ENCODE measurements at places on chromosomes 3 and 15.

- DNase-seq = peak; percentile 22
Measured at GRCh38 chr3:120203016-120203415, 82.0 kb downstream of the GPR156 start.

DNA sequence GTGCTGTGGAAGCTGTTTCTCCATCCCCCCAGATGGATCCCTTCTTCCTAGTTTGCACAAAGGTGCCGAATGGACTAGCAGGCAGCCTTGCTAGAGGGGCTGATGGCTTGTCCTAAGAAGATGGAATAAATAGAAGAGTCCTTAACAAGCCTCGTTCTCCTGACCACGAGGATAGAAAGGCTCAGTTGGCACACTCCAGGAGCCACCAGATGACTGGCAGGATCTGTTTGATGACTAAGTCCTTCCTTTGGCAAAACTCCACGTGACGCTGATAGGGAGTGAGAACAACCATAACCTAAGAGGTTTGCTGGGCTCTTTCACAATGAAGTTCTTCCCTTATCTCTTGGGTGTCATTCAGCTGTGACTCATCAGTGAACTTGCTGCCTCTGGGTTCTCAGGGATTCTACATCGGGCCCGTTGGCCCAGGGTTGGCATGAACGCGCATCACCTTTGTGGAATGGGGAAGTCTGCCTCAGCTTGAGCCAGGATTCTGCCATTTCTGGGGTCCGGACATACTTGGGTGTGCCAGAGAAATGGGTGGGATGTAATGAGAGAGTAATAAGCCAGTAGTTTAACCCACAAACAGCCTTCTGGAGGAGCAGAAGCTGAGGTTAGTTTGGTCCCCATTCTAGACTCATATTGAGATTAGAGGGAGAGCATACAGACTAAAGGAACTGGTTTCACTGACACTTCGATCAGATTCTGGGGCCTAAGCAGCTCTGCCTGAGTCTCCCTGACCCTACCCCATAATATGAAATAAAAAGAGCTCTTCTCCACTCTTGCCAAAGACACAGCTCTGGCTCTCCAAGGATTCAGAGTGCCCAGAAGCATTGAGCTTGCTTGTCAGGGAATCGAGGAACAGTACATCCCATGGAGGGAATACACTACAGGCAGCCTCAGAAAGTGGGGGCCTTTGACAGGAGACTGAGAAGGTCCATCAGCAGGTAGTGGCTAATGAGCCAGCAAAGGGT lies 2.0 kb upstream of the MELTF start:
- peak; percentile 97 for DNase-seq

GRCh38 chr3:172223870-172224269 lies 184.5 kb downstream of the FNDC3B start:
- no peak for DNase-seq

GRCh38 chr3:151248772-151249337 lies 29.5 kb downstream of the P2RY14 start:
- DNase-seq = no peak

DNA sequence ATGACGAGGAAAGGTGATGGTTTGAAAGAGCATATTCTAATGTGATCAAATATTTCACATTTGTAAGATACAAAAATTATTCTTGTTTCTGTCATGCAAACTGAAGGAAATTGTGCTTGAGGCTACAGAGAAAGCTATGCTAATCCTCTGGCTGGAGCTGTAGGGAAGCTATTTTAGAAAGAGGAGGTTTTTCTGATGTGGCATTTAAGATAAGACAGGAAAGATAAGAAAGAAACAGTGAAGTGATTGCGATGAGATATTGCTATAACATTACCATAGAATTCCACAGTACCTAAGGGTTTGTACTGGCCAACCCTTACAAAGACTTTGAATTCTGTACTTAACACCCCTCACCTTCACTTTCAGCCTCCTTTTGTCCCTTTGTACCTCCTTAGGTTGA lies 205.2 kb upstream of the LMCD1 start:
- DNase-seq = no peak

DNA sequence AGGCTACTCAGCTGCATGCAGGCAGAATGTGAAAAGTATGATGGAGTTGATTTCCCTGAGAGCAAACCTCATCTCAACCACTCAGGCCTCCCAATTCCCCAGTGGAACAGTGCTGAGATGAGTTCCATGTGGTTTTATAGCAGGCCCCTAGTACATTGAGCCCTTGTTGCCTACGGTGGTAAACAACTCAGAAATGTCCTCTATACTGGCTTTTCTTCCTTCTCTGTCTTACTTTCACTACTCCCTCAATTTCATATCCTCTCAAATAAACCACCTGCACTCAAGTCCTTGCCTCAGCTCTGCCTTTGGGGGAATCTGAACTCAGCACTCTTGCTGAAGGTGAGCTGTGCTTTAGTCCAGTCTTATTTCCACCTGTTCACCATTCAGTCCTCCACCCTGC lies 399.9 kb downstream of the PDCD6IP start:
- DNase-seq = no peak

GRCh38 chr3:186421946-186422345 lies 59.9 kb upstream of the DGKG start:
- no peak for DNase-seq

DNA sequence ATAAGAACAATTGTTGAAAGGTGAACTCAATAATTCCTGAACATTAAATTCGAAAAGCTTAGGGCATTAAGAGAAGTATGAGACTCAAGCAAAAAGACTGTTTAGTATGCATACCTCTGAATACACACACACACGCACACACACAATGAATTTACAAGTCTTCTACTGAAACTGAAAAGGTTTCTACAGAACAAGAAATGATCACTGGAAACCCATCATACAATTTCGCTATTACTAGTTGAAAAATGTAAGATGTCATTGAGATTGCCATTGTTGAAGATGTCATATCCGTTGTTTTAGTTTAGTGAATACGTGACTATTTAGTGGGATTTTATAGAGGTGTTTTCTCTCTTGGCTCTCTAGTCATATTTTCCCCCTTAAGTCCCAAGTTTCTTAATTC lies 106.8 kb downstream of the FOXB1 start:
- no peak for DNase-seq

DNA sequence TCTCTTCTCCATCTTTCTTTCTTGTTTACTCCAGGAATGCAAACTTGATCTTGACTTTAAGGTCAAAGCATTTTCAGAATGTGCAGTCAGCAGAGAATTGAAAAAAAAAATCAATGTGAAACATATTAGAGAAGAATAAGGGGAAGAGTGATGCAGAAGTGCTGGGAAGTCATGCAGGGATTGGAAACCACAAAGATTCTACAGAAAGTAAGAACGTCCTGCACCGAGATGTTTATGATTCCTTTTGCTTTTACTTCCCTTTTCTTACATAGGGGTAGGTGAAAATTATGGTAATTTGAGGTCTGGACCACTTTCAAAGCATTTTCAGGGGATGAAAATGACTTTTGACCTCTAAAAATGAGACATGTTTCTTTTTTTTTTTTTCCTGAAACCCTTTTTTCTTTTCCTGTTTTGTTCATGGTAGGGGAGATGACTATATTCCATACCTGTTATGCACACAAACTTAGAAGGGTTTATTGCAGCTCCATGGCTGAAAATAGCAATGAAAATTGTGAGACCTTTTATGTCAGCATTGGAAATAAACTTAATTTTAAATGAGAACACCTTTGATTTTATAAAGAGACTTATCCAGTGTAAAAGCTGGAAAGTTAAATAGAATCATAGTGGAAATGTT lies 623.5 kb upstream of the TBL1XR1 start:
- DNase-seq = no peak

GRCh38 chr3:8739757-8740504 lies 6.3 kb downstream of the CAV3 start:
- DNase-seq = peak; percentile 82

DNA sequence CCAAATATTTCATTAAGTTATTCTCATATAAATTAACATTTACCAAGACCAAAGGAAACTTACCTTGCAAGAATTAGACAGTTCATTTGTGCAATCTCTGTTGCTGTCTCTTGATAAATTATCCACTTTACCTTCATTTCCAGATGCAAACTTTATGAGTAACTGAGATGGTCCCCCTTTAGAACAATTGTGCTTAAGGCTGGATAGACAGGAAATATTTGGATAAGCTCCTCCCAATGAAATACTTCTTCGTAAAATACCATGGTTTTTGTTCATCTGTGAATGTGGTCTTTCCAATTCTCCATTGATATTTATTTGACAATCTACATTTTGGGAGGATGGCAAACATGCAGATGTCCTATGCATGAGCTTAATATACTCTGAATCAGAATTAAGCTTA lies 78.2 kb downstream of the NEDD4 start:
- DNase-seq = no peak

DNA sequence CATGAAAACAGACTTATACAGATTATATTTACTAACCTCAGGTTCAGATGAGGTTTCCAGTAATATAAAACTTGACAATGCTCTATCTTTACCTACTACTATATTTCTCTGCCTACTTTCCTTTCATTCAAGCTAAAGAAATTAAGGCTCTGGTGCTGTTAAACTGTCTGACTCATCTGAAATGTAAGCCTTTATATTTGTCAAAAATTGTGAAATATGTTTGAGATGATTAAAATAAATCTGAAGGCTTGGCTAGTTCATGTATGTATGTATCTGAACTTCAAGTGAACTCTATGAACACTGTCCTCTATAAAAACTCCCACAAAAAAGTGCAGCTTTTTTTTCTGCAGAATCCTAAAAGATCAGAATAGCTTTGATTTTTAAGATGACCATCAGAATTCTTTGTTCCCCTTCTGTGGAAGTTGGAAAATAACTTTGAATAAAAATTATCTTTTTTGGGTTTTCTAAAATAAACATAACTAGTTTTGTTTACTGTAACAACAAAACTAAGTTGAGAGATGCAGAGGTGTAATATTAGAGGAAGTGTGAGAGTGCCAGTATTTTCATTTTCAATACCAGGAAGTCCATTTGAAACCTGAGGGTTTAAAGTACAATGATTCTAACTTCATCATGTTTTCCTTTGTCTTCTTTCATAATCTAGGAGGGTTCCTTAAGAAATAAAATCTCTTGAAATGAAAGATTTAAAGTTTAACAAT lies 42.2 kb downstream of the ILDR1 start:
- DNase-seq = no peak

GRCh38 chr15:74383695-74384565 lies 16.5 kb upstream of the CYP11A1 start:
- no peak for DNase-seq

DNA sequence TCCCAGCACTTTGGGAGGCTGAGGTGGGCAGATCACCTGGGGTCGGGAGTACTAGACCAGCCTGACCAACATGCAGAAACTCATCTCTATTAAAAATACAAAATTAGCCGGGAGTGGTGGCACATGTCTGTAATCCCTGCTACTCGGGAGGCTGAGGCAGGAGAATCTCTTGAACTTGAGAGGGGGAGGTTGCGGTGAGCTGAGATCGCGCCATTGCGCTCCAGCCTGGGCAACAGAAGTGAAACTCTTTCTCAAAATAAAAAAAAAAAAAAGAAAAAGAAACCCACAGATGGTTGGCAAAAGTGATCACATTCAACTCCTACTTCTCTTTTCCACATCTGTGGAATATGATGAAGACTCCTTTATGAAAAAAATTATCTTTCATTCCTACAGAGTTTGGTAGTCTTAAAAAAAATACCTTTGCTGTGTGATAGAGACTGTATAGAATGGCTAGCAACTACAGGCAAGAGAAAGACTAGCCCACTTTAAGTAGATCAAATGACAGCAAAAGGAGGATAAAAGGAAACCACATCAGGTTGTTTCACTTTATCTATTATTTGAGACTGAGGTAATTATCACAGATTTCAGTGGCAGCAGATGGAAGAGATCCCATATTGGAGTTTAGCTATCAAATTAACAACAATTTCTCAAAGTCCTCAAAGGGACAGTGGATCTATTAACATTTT lies 172.9 kb upstream of the TSPAN3 start:
- DNase-seq = no peak

- no peak for DNase-seq
Measured at GRCh38 chr3:160126761-160127160, 98.5 kb upstream of the C3orf80 start.

DNA sequence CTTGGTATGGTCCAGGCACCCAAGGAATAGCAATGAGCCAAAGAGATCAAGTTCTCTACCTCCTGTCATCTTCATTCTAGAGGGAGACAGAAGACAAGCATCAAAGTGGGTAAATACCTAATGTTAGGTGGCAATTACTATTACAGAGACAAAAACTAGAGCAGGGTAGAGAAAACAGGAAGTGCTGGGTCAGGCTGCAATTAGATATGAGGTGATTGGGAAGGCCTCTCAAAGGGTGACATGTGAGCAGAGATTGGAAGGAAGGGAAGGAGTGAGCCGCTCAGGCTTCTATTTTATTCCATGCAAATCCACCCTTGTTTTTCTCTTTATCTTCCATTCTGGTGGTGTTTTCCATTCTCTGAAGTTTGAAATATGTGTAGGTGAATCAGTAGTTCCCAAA lies 37.4 kb downstream of the EBLN2 start:
- no peak for DNase-seq

- no peak for DNase-seq
Measured at GRCh38 chr15:38508647-38509046, 54.7 kb downstream of the FAM98B start.

DNA sequence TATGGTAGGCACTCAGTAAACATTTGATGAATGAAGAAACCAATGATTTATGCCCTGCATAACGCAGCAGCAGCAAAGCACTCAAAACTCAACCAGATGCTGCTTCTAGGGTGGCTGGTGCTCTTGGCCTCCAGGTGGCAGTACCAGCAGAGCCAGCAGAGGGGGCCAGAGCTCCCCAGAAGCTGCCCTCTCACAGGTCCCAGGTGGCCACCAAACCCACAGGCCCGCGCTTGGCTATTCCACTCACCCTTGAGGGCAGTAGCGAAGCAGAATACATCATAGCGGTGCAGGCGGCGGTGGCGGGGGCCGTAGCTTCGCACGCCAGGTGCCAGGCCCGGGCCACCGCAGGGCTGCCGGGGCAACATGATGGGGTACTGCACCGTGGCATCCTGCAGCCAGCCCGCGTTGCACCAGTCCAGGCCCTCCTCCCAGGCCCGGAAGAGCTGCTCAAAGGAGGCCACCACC lies 16.6 kb downstream of the HAPLN3 start:
- DNase-seq = peak; percentile 72

- DNase-seq = no peak
Measured at GRCh38 chr3:149845570-149846244, 32.7 kb downstream of the RNF13 start.

DNA sequence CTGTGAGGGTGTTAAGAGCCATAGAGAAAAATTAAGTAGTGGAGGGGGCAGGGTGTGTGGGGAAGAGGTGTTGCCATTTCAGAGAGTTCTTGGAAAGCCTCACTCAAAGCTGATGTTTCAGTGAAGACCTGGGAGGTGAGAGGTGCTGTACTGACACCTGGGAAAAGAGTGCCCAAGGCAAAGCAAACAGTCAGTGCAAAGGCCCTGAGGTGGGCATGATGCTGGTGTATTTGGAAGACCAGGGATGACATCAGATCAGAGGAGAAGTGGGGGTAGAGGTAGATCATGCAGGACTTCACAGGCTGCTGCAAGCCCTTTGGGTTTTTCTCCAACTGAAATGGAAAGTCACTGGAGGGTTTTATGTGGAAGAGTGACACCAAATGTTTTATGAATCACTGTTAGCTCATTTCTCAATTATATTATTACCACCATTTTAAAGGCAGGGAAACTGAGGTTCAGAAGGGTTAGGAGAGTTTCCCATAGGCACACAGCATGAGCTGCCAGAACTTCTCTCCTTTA lies 42.8 kb upstream of the SMAD3 start:
- no peak for DNase-seq

GRCh38 chr3:9241956-9242355 lies 7.5 kb downstream of the SRGAP3 start:
- DNase-seq = no peak
